CD8-positive, alpha-beta memory T cell (primary cell): ENCODE measurements at places on chromosomes 6 and 20. TPM values are rescaled to one million over a fixed set of nuclear protein-coding genes. Genes with fewer than 3 reads are reported as not detected.

Gene TNFAIP3
- total RNA-seq = 298 TPM

Gene SLC17A4
- total RNA-seq = not detected

Gene SNX9
- total RNA-seq = 60.5 TPM

Gene FRK
- 0.07 TPM for total RNA-seq

Gene EGFL8
- 9.5 TPM for total RNA-seq

Gene VSX1
- not detected for total RNA-seq

Gene SMLR1
- total RNA-seq = not detected

Gene PHACTR1
- 0.04 TPM for total RNA-seq

DNA sequence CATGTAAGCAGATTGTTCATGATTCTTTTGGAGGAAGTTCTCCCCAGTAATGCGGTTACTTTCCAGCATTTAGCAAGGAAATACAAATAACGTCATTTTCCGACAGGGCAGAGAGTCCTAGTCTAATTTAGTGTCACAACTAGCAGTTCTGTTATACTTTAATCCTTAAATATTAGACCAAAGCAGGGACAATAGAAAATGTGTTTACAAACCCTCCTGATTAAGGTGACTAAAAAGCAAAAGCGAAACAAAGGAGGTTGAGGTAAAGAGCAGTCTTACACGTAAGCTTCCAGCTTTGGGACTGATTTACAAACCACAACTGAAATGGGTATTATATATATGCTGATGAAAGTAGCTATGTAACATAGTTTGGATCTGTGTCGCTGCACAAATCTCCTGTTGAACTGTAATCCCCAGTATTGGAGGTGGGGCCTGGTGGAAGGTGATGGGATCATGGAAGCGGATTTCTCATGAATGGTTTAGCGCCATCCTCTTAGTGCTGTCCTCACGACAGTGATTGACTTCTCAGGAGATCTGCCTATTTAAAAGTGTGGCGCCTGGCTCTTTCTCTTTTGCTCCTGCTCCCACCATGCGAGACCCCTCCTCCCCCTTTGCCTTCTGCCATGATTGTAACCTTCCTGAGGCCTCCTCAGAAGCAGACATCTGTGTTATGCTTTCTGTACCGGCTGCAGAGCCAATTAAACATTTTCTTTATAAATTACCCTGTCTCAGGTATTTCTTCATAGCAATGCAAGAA is 81.9 kb downstream of the PLCB1 start:
- DNase-seq = no peak

GRCh38 chr6:120211955-120212792 is 862.6 kb upstream of the MAN1A1 start:
- DNase-seq = no peak

DNA sequence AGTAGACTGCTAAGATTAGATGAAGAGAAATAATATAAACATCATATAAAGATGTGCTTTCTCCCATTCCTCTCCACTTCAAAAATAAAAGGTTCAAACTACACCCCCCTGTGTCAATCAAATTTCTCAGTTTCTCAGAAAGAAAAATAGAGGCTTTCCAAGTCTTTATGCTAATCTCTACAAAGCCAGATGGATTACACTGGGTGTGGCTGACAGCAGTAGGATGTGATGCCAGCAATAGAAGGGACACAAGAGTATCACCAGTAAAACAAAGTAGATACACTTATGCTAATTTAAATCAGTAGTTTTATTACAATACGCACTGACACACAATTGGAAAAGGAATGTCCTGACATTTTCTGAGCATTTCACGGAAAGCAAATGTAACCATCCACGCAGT is 353.4 kb downstream of the RNGTT start:
- no peak for DNase-seq

GRCh38 chr20:61555566-61555965 is 303.5 kb downstream of the CDH4 start:
- no peak for DNase-seq

DNA sequence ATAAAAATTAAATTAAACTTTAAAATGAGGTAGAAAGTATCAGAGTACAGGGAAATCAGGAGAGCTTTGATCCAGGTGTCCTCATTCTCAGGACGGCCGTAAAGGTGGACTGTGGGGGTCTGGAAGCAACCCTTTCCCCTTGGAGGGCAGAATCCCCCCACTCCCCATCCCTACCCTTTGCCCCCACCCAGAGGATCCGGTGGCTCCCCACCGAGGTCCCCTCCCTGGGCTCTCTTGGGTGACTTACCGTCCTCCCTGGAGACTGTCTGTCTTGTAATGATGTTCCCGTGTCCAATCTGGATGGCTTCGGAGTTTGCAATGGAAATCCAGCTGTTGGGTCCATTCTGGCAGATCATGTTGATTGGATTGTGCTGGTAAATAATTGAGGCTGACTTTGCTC is 7.3 kb downstream of the ZBP1 start:
- DNase-seq = no peak

- peak; percentile 87 for DNase-seq
These were observed 1.0 kb upstream of the NXT1 start for GRCh38 chr20:23349338-23350195.

DNA sequence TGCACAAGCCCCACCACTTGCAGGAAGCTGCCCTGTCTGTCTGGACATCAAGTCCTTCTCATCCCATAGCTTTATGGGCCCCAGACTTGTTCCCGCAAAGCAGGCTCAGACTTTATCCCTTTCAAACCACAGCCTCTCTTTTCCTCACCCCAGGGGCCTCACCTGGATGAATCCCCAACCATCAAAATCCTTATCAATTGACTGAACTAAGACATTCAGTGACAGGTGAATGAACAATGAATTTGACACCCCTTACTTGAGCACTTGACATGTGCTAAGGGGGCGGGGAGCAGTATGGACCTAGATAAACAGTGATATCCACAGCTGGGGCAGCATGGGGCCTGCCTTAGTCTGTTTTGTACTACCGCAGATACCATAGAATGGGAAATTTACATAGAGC is 5.0 kb downstream of the RAB44 start:
- no peak for DNase-seq

GRCh38 chr6:23547851-23548250 is 578.2 kb upstream of the NRSN1 start:
- no peak for DNase-seq

DNA sequence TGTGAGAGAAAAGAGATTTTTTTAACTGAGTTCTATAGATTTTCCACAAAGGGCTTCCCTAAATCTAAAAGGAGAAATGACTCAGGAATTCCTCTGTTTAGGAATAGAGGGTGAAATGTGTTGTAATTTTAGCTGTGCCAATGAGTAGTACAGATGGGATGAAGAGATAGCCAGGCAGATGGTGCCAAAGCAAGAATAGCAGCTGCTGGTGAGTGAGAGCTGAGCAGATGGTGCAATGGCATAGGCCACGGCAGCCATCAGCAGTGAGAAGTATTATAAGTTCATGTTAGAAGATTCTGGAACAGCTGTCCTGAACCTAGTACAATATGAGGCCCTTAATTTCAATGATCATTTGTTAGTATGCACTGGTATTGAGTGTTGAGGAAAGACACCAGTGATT is 40.2 kb upstream of the CRISP1 start:
- DNase-seq = no peak

DNA sequence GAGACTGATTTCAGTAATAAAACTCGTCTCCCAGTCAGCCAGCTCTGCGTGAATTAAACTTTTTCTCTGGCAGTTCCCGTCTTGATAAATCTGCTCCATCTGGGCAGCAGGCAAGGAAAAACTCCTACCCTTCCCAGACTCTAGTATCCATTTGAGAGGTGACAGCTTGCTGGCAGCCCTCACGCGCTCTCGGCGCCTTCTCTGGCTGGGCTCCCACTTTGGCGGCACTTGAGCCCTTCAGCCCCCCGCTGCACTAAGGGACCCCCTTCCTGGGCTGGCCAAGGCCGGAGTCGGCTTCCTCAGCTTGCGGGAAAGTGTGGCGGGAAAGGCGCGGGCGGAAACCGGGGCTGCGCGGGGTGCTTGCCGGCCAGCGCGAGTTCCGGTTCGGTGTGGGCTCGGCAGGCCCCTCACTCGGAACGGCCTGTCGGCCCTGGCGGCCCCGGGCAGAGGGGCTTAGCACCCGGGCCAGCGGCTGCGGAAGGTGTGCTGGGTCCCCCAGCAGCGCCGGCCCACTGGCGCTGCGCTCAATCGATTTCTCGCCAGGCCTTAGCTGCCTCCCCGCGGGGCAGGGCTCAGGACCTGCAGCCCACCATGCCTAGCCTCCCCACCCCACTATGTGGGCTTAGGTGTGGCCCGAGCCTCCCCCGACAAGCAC is 21.8 kb upstream of the GMPR start:
- DNase-seq = no peak

GRCh38 chr20:62587757-62588402 is 54.4 kb upstream of the SLCO4A1 start:
- DNase-seq = no peak

- DNase-seq = no peak
These were observed 22.1 kb downstream of the MRAP2 start for GRCh38 chr6:84055647-84056046.

DNA sequence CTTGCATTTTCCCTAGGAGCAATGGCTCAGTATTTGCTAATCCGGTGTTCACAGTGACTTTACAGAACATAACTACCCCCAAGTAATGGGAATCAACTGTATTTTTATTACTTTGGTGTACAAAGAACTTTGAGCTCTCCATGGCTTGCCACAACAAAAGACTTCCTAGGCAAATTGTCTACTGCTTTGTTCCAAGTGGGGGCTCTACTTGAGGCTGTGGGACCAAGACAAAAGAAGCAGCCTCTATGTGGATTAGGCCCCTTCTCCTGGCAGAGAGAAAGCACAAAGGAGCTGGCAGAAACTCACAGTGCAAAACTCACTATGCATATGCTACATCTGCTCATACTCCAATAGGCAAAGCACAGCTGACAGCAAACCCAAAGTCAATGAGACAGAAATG is 853 bp downstream of the WFDC8 start:
- no peak for DNase-seq

GRCh38 chr6:32578962-32579361 is 10.7 kb downstream of the HLA-DRB1 start:
- DNase-seq = no peak

GRCh38 chr6:157326979-157327378 is 3.7 kb upstream of the TMEM242 start:
- DNase-seq = no peak

DNA sequence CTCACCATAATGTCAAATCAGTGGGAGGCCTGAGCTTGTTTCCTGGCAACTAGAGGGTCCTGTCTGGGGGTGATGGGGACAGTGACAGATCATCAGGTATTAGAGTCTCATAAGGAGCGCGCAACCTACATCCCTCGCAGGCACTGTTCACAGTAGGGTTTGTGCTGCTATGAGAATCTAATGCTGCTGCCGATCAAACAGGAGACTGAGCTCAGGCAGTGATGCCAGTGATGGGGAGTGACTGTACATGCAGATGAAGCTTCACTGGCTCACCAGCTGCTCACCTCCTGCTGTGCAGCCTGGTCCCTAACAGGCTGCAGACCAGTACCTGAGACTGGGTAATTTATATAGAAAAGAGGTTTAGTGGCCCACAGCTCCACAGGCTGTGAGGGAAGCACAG is 147.3 kb downstream of the TTLL2 start:
- DNase-seq = no peak

GRCh38 chr6:136337121-136337520 is 47.5 kb upstream of the BCLAF1 start:
- DNase-seq = no peak

- no peak for DNase-seq
These were observed 36.5 kb downstream of the AKAP12 start for GRCh38 chr6:151276112-151276740.
